ENCODE measurements at places on chromosomes 11 and 22.

DNA sequence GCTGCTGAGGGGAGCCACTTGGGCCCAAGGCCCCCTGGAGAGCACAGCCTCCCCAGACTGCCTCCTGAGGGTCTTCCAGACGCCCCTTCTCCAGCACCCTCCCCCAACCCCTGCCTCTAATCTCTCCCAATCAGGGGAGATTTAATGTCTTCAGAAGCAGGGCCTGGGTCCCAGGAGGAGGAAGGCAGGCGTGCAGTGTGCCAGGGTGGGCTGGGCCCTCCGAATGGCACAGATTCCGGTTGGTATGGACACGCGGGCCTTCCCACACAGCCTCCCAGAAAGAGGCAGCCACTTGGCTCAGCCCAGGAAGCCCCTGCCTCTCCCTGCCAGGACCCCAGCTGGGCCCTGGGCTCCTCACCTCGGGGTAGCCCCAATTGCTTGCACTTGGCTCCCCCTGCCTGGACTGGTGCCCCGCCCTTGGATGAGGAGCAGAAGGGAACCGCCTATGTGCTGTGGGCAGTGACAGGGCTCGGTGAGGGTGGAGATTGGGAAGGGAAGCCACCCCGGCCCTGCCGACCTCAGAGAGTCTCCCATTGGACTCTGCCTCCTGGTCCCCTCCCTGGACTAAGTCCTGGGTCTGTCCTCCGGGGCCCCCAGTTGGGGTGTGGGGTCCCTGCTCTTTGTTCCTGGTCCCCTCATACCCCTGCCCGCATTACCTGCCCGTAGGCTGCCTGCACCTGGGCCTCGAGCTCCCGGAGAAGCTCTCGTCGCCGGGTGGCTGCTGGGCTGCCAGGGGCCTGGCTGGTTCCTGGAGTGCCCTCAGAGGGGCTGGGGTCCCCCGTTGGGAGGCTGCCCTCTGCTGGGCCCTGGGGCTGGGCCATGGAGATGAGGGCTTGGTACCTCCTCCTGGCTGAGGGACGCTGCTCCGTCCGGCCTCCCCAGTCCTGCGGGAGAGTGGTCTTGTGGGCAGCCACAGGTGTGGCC is 572 bp upstream of the CABP2 start:
- no peak for ATAC-seq

GRCh38 chr22:41021613-41022454 is 70.6 kb upstream of the EP300 start:
- ATAC-seq: peak; percentile 86

- no peak for ATAC-seq
Measured at GRCh38 chr22:17429516-17429915, 60.3 kb downstream of the CECR2 start.

DNA sequence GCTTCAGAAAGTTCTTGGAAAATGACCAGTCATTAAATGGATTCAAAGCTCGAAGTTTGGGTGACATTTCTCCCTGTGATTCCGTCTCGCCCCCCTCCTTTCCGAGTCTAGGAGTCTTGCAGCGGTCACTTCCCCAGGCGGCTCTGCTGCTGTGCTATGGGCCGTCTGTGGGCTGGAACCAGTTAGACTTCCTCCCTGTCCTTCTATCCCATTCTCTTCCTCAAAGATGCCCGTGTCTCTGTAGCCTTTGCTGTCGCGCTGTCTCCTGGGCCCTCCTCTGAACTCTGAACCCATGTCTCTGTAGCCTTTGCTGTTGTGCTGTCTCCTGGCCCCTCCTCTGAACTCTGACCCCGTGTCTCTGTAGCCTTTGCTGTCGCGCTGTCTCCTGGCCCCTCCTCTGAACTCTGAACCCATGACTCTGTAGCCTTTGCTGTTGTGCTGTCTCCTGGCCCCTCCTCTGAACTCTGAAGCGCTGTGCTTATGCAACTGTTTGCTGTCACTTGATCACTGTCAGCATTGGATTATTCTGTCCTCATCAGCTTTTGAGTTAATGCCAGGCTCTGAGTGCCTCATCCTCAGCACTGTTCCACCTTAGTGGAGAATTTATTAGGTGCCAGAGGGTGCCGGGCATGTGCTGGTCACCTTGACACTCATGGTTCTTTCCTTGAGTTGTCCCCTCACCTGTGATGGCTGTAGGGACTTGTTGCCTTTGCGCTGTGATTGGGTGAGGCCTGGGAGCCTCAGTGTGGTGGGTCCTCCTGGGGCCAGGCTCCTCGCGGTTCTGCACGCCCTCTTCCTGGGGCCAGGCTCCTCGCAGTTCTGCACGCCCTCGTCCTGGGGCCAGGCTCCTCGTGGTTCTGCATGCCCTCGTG is 173.3 kb downstream of the TBC1D22A start:
- no peak for ATAC-seq

- no peak for ATAC-seq
Measured at GRCh38 chr11:93736129-93736528, 5.2 kb downstream of the TAF1D start.
